ENCODE measurements at places on chromosomes 3 and 15.
A peak's percentile ranks its signal among the peaks of the same experiment; 100 is the strongest.

- peak; percentile 47 for DNase-seq
Measured at GRCh38 chr15:74956648-74957475, at the start of gene RPP25. TSS of gene RPP25 (minus strand) at chr15:74956772. CDS start at chr15:74956583, 189 bp downstream.

GRCh38 chr15:57060799-57061198 is 142.4 kb downstream of the TCF12 start:
- DNase-seq = no peak

GRCh38 chr3:53941184-53941583 is 49.5 kb upstream of the SELENOK start:
- no peak for DNase-seq

DNA sequence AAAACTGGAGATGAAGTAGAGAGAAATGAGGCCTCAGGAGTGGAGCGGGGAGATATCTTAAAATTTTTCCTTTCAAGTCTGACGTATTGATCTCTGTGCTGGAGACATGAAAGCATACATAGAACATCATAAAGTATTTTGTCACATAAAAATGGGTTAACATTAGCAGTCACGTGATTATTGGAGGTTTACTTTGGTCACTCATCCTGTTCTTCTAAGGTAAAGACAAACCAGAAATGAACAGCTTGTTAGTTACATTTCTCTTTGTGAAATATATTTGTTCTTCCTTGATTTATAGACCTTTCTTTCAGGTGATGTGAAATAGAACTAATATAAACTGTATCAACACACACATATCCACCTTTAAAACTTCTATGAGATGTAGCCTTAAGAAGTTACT is 324.1 kb downstream of the SQOR start:
- DNase-seq = no peak
